Stimulated activated CD4-positive, alpha-beta T cell treated with anti-CD3 and anti-CD28 coated beads, TNF-alpha, amount 100 ng/mL, for 1 hour (primary cell): ENCODE measurements at places on chromosomes 5 and 9.

DNA sequence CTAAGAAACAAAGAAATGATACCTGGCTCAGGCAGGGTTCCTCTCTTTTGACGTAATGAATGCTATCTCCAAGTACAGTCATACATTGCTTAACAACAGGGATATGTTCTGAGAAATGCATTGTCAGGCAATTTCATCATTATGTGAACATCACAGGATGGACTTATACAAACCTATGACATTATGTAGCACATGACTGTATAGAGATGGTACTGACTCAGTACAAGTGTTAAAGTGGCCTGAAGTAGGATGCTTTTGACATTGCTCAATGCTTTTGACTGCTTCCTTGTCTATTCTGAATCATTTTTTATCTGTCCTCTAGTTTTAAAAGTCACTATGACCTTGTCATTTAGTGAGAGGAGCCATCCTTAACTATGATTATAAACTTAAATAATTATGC, 147.6 kb downstream of the NR2F1-AS1 start:
- no peak for DNase-seq

GRCh38 chr5:165996201-165996875, 2295.1 kb upstream of the WWC1 start:
- no peak for DNase-seq

DNA sequence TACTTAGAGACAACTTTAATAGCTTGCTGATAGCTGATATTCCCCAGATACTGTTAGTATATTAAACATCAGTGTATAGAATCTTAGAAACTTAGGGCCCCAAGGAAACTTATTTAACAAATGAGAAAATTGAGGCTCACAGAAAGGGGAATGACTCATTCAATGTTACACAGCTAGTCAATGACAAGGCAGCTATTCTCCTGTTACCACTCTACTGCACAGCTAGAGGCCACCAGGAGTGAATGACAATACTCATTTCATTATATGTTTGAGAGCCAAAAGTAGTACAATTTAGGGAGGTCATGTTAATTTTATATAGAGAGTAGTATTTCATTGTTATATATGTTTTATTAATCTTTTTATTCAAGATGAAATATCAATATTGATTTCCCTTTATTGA, 33.2 kb upstream of the PCDHB1 start:
- DNase-seq, result no peak

DNA sequence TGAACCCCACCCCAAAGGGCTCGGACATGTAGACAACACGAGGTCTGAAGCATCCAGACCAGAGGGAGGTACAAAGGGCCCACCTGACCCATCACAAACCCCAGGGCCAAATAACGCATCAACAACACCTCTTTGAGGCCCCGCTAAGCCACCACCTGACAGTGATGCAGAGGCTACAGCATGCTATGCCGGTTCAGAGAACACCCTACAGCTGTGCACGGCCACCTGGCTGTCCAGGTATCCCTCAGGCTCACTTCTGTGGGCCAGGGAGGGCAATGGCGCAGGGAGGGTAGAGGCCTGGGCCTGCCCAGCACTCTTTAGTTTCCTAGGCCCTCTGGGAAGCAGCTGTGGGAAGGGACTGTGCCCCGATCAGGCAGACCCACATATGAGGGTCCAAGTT, 190.1 kb downstream of the CDK5RAP2 start:
- no peak for DNase-seq
